WERI-Rb-1 (cell line): ENCODE measurements at places on chromosomes 12 and 14.

GRCh38 chr14:80784820-80785219, 156.7 kb downstream of the CEP128 start:
- no peak for DNase-seq

- no peak for DNase-seq
Measured at GRCh38 chr14:89391123-89391522, 25.9 kb downstream of the FOXN3 start.

- peak; percentile 94 for DNase-seq
Measured at GRCh38 chr12:124745891-124746570, 117.6 kb downstream of the SCARB1 start.

GRCh38 chr14:74875941-74876913, at the start of gene PROX2:
TSS of gene PROX2 (minus strand) at chr14:74876145. CDS start at chr14:74863834, 12,311 bp downstream.
- DNase-seq, result no peak

GRCh38 chr12:3587402-3588013, 96.5 kb downstream of the PRMT8 start:
- no peak for DNase-seq

- DNase-seq, result peak; percentile 76
Measured at GRCh38 chr12:16606201-16606849, 363 bp upstream of the LMO3 start.

- DNase-seq, result peak; percentile 75
Measured at GRCh38 chr12:6532927-6533652, 1.2 kb upstream of the GAPDH start.

GRCh38 chr12:110314308-110314707, 33.3 kb downstream of the ATP2A2 start:
- no peak for DNase-seq

- DNase-seq, result no peak
Measured at GRCh38 chr14:76138758-76139723, 12.7 kb upstream of the GPATCH2L start.

- no peak for DNase-seq
Measured at GRCh38 chr14:69948351-69948750, 69.1 kb downstream of the SMOC1 start.

DNA sequence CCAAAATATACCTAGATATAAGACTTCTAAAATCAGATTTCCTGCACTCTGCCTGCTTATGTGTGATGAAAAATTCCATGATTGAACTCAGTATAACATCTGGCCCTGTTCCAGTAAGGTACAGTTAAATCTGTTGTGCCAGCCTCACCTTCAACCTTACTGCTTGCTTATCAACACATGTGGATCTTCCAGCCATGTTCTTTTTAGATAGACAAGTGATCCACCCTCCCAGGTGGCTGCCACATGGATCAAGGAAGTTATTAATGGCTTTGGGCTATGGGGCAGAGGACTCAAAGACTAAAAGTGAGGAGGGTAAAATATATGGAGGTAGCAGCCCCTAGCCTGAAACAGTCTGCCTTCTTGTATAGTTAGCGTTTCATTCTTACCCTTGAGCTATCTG, 25.3 kb upstream of the MAGOHB start:
- DNase-seq, result no peak

GRCh38 chr12:115749071-115749841, 528.2 kb downstream of the MED13L start:
- DNase-seq, result no peak

DNA sequence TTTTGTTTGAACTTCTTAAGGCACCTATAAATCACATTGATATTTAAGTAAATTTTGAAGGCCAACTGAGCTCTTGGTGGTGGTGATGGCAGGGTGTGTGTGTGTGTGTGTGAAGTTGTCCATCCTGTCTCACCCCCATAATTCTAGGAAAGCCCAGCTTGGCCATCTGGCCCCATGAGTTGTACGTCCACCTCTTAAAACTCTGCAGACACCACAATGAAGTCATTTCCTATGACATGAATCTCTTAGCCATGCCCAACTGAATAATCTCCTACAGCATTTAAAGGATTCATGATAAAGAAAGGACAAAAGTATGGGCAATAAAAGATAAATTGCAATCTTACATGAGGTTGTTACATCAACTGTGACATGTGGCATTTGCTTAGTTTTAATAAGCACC, 123.4 kb downstream of the TTC7B start:
- DNase-seq, result no peak

GRCh38 chr12:51025338-51025835, 797 bp downstream of the SLC11A2 start:
- no peak for DNase-seq
